CD4-positive, CD25-positive, alpha-beta regulatory T cell (primary cell): ENCODE measurements at places on chromosomes 2 and 18.

- DNase-seq: no peak
Measured at GRCh38 chr2:53473775-53474311, 293.8 kb upstream of the CHAC2 start.

- DNase-seq: no peak
Measured at GRCh38 chr2:176997792-176998169, 214.8 kb upstream of the HNRNPA3 start.

- DNase-seq: peak; percentile 51
Measured at GRCh38 chr2:63861220-63861822, 19.6 kb downstream of the UGP2 start.

DNA sequence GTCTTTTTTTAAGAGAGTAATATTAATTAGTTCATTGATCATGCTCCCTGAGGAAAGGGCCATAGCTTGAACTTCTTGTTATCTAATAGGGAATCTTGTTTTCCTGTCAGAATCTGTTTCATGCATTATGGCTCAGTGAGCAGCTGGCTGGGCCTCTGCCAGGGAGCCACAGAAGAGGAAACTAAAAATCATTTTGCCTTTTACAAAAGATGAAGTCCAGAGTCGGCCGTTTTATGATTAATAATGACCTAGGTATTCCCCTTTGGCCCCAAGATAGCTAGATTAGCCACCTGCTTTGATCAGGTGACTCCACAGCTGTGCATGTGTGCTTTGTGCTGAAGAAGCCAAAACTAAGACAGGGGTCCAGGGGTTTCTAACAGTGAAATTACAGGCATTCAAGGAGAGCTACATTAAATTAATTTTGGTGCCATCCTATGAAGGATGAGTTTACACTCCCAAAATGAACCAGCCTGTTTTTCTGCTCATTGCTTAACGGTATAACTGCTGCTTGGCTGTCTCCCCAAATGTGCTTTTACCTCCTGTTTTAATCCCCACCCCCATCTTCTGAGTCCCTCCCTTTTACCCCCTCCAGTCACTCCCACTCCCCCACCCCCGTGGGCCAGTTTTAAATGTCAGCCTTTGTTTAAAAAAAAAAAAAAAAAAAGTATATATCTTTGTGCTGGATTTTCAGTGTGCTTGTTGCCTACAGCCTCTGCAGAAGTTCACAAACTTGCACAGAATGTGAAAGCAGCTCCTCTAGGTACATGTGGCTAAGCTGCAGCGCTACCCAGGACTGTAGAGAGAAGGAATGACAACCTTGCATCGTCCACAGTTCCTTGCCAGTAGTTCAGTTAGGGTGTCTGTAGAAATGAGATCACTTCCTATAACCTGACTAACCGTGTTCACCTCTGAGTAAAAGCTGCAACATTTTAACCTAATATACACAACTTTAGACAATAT lies 93.1 kb downstream of the CABLES1 start:
- DNase-seq: no peak

DNA sequence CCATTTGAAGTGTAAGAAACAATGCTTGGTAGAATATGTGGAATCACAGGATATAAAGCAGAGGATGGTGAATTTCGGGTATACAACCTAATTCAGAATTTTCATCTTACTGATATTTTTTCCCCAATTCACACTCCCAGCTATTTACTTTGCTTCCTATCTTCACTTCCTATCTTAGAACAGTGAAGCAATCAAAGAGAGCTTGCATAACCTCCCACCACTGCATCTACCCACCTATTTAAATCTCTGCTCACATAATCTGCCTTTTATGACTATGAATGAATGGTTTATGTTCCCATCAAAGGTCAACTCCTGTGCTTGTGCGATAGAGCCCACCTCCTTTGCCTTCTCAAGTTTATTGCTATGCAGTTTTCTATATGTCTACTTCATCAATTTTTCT lies 3.3 kb downstream of the RMDN2 start:
- no peak for DNase-seq

- no peak for DNase-seq
Measured at GRCh38 chr2:154507186-154507585, 191.3 kb upstream of the KCNJ3 start.

DNA sequence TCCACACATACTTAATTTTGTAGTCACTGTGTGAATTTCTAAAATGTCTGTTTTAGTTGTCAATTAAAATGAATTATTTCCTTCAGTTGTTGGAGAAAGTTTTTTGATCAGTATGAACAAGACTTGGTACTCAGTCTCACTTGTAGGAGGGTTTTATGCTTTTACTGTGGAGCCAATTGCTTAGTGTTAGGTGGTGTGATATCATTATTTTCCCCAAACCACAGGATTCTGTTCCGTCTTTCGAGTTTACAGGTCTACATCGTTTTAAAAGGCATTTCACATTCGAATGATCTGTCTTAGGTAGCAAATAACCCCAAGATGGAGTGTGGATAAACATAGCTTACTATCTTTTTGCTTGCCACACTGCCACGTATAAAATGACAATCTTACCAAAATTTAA lies 803.1 kb downstream of the SATB2 start:
- DNase-seq: no peak

- no peak for DNase-seq
Measured at GRCh38 chr18:53551868-53552426, 672.5 kb downstream of the MBD2 start.

DNA sequence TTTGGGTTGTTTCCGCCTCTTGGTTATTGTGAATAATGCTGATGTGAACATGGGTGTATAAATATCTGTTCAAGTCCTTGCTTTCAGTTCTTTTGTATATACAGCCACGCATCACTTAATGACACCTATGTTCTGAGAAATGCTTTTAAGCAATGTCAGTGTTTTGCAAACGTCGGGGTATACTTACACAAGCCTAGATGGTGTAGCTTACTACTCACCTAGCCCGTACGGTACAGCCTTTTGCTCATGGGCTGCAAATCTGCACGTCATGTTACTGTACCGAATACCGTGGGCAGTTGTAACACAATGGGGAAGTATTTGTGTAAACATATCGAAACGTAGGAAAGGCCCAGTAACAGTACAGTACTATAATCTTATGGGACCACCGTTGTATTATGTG lies 12.4 kb downstream of the RALB start:
- DNase-seq: no peak

- DNase-seq: no peak
Measured at GRCh38 chr18:62206593-62206992, 19.5 kb downstream of the RELCH start.

- DNase-seq: no peak
Measured at GRCh38 chr2:61471905-61472805, 1.3 kb upstream of the USP34 start.

DNA sequence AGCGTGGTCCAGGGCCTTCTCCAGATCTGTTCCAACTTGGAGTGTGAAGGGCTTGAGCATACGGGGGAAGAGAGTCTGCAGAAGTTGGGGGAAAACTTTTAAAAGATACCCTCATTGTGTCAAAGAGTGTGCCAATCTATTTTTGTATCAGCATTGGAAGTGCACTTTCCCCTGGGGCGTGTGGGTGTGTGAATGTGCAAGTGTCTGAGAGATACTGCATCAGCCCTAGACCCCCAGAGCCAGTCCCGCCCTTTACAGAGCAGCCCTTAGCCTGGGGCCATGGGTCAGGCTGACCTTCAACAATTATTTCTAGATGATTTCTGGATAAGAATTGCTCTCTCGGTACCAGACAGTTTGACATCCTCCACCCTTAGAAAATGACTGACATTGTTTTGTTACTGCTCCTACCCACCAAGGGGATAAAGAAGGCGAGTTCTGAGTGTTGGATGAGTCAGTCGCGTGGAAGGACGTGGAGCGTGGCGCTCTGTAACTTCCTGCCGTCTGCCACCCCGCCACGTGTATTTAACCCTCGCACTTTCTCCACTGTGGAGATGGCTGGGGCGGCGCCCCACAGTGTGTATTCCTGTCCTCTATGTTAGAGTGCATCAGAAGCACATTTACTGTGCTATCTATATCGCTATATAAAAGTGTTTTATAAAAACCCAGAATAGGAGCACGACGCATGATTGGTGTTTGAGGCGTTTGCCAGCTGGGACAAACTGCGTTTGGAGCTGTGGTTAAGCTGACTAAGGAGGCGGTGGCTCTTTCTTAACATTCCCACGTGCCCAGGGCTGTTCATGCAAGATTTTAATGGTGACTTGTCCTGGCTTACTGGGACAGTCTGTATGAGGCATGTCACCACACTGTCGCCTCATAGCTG lies 122.6 kb downstream of the CABLES1 start:
- DNase-seq: no peak

DNA sequence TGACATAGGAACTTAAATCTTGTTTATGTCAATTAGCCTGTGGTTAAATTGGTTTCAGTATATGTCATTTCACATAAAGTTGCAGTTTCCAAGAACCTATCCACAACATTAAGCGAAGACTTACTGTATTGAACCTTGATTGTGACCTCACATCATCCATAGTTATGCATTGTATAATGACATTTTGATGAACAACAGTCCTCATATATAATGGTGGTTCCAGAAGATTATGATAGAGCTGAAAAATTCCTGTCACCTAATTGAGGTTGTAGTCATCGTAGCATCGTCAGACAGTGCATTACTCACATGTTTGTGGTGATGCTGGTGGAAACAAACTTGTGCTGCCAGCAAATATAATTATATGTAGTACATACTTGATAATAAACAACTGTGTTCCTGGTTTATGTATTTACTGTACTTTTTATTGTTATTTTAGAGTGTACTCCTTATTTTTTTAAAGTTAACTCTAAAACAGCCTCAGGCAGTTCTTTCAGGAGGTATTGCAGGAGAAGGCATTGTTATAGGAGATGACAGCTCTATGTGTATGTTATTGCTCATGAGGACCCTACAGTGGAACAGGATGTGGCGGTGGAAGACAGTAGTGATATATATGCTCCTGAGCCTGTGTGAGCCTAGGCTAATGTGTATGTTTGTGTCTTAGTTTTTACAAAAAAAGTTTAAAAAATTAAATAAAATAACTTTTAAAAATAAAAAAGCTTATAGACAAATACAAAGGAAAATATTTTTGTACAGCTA lies 56.6 kb downstream of the UBE2E3 start:
- no peak for DNase-seq

DNA sequence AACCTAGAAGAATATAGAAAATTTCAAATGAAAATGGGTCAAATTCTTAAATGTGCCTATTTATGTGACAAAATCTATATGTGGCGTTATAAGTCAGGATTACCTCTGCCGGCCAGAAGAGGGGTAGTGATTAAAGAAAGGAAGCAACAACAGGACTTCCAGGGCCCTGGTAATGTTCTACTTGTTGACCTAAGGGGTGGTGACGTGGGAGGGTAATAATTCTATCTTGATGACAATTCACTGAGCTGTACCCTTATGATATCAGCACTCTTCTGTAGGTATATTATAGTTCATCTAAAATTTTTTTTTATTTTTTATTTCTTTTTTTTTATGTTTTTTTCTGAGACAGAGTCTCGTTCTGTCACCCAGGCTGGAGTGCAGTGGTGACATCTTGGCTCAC lies 87.9 kb downstream of the STRN start:
- DNase-seq: no peak

- no peak for DNase-seq
Measured at GRCh38 chr2:39534095-39534711, 97.1 kb upstream of the MAP4K3 start.

DNA sequence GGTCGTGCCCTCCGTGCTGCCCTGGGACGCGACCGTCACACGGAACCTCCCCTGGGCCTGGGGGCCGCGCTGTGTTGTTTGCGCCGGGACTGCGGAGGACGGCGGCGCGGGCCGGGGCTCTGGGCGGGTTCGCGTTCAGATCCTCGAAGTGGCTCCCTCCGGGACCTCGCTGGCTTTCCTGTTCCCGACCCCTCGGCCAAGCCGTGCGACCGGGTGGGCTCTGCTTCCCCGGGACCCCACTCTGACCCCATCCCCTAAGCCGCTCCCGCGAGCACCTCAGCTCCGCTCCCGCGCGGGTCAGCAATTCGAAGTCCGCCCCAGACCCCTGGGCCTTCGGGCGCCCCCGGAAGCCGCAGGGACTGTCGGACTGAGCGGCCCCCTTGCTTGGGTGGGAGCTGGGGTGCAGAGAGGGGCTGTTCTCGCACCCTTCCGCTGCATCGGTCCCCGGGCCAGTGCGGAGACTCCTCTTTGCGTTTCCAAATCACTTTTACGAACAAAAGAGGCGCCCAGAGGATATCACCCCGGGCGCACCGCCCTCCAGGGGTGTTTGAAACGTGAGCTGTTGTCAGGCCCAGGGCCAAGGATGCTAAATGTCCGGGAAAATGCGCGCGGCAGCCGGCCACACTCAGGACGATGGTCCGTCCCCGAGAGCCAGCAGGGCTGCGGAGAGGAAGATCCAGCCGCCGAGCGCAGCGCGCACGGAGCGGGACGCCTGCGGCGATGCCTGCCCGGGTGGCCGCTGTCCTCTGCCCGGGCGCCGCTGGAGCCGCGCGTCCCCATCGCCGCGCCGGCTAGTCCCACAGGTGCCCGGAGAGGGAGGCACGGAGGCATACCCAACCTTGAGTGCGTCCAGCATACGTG lies 73.5 kb downstream of the ZCCHC2 start:
- peak; percentile 26 for DNase-seq

- DNase-seq: peak; percentile 78
Measured at GRCh38 chr18:23970161-23971096, 44.1 kb upstream of the TTC39C start.

GRCh38 chr2:211437396-211437795 lies 881.0 kb downstream of the CPS1 start:
- DNase-seq: no peak

DNA sequence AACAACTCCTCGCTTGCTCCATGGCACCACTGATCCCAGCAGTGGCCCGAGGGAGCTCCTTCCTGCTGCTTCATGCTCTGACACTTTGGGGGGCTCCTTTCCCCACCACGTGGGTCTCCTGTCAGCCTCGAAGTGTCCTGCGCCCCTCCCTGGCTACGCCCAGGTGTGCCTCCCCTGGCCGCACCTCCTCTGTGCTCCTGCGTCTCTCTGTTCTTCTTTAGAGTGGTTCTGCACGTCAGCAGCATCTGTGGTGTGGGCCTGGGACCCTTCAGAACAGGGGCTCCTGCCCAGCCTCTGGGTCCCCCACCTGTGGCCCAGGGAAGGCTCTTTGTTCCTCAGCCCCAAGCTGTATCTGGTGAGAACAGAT lies 26.7 kb upstream of the NTSR2 start:
- DNase-seq: no peak

DNA sequence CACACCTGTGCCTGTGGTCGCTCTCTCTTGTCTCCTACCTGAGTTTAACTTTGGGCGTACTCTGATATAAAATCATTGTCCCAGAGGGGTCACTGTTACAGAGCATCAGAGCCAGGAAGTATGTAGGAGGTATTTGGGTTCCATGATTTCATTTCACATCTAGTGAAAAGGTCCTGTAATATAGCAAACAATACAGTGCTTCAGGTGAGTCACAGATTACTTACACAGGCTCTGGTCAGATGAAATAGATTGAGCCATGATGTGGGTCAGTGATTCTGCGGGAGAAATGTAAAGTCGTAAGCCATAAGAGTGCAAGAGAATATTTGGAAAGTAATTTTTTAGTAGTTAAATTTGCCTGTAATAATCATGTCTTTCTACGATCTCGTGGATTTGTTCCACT lies 70.2 kb downstream of the SOCS6 start:
- no peak for DNase-seq

DNA sequence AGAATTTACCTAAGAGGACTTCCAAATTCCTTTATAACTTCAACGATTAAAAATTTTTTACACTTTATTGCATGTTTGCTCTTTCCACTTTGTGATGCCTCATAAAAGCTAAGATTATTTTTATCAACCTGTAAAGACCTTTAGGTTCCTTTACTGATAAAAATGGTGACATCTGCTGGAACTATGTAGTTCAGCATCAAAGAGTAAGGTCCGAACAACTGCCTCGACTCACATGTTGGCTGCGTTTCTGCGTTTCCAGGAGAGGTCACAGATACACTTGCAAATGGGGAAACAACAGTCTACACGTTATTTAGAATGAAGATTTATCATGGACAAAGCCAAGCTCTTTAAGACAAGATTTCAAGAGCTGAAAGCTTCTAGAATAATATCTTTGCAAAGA lies 18.8 kb upstream of the TMX3 start:
- DNase-seq: no peak
